ENCODE measurements at places on chromosomes 3 and 15.

DNA sequence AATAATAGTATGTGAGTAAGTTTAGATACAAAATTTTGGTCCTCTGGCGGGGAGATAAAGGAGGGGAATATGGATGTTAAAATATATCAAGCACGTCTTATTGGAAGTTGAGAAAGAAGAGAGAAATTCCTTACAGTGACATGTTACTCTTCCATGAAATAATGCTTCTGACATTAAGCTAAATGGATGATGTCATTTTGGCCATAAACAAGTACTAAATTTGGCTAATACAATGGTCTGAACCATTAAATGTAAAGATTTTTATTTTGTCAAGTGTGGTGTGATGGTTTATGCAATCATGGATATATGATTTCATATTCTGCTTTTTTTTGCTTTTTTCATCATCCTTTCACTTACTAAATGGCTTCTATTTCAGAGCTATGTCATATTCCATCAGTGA is 405.4 kb downstream of the FEZF2 start:
- no peaks in the 10 kb centered on the region for H3K27me3 ChIP-seq
- H3K4me3 ChIP-seq: no peak overlapping the region
- no peak overlapping the region for H3K27ac ChIP-seq
- no peak for DNase-seq
- no peaks in the 10 kb centered on the region for H3K36me3 ChIP-seq

- H3K27ac ChIP-seq: no peak overlapping the region
- peaks cover 5% of the 10 kb centered on the region for H3K4me1 ChIP-seq
- no peaks in the 10 kb centered on the region for H3K27me3 ChIP-seq
- no peak overlapping the region for H3K4me3 ChIP-seq
Measured at GRCh38 chr3:155032918-155033317, 47.2 kb upstream of the MME start.

DNA sequence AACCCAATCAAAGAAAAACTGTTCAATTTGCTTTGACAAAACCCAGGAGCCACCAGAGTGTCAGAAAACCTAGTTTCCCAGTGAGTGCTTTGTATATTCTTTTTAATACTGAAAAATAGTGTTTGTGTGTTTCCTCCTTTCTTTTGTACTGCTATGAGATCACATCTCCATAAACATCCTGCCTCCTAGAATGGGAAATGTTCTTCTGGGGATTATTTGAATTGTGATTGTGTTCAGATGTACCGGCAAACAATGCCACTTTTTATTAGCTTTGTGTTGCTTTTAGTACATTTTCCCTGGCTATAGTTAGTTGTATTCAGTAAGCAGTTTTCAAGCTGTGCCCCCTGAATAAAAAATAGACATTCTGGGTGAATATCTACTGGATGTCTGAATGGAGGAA is 148.0 kb upstream of the NR2E3 start:
- no peaks in the 10 kb centered on the region for H3K27me3 ChIP-seq
- H3K4me1 ChIP-seq: no peaks in the 10 kb centered on the region
- H3K36me3 ChIP-seq: no peaks in the 10 kb centered on the region
- DNase-seq: no peak
- H3K27ac ChIP-seq: no peak overlapping the region

DNA sequence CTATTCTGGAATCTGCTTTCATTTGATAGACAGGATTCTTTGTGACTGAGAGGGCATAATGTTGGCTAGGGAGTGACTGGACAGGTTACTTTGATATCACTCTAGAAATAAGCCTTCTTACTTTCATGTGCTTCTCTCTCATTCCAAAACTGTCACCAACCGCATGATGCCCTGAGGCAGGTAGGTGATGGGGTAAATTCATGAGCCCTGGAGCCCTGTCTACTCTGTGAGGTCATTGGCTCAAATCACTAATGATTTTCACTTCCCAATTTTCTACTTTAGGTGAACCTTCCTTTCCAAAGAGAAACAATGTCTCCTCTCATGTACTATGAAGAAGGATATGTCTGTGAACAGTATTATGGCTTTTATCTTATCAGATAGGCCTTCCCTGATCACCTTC is 596.7 kb downstream of the TUSC7 start:
- H3K27me3 ChIP-seq: no peaks in the 10 kb centered on the region
- H3K36me3 ChIP-seq: no peaks in the 10 kb centered on the region
- no peak overlapping the region for H3K27ac ChIP-seq

DNA sequence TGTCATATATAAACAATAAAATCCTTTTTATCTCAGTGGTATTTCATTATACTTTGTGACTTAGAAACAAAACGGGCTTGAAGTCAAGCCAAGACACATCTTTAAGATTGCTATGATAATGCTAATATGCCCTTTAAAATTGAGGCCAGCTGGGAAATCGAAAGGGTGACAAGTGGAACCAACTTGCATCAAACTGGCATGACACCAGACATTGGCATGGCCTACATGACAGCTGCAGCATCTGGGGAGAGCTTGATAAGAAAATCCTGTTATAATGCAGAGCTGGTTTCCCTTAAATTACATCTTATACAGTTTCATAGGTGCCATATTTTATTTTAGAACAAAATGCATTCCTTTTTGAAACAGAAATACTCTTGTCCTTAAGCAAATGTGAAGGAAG is 325.2 kb downstream of the ZBBX start:
- H3K27ac ChIP-seq: no peak overlapping the region
- H3K4me1 ChIP-seq: peaks cover 17% of the 10 kb centered on the region
- no peaks in the 10 kb centered on the region for H3K36me3 ChIP-seq

DNA sequence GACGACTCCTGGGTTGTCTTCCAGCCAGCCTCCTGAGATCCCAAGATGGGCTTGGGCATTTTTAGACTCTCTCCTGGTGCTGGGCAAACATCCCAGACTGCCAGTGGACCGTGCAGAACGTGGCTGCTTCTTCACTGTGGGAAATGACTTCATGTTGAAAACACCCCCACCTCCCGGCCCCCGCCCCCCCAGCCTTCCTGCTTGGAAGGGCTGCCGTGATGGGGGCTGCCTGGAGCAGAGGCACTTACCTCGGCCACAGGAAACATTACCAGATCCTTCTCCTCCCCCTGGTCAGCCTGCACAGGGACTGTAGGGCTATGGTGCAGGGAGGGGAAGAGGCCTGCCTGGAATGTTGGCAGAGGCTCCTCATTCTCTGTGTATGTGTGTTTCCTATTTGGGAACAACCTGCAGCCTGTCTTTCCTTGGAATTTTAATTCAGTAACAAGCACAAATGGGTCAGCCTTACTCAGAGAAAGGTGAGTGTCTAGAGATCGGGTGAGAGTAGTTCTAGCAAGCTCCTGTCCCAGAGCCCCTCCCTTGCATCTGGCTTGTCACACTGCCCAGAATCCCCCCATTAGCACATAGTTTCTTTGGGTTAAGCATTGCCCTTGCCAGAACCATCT is 90.8 kb downstream of the ANP32A start:
- no peaks in the 10 kb centered on the region for H3K36me3 ChIP-seq
- no peaks in the 10 kb centered on the region for H3K27me3 ChIP-seq
- peaks cover 2% of the 10 kb centered on the region for H3K4me1 ChIP-seq
- DNase-seq: no peak

DNA sequence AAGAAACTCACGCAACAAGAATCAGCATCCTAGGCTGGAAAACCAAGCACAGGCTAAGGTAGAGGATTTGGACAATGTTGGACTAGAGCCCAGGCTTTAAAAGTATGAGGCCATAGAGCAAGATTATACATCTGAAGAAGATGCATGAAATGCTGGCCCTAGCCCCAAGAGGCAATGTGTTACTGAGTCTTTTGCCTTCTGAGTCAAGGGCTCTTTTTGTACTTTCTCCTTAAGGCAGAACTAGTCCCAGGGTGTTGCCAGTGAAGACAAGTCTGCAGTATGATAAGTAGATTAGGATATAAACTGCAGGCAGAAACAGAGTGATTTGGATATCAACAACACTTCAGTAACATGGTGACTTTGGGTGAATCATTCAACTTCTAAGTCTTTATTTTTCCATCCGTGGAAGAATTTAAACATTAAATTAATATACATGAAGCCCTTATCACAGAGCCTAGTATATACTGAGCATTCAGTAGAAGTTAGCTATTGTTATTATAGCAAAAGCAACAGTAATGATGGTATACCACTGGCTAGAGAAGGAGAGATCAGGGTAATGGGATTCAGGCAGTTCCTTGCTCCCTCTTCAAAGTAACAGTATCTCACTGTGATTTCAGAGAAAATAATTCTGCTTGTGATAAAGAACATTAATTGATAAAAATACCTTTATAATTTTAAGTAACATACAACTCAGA is 99.9 kb upstream of the MLF1 start:
- H3K27me3 ChIP-seq: no peaks in the 10 kb centered on the region
- H3K27ac ChIP-seq: no peak overlapping the region
- no peaks in the 10 kb centered on the region for H3K36me3 ChIP-seq
- H3K4me3 ChIP-seq: no peak overlapping the region
- no peak for DNase-seq
- H3K4me1 ChIP-seq: no peaks in the 10 kb centered on the region

DNA sequence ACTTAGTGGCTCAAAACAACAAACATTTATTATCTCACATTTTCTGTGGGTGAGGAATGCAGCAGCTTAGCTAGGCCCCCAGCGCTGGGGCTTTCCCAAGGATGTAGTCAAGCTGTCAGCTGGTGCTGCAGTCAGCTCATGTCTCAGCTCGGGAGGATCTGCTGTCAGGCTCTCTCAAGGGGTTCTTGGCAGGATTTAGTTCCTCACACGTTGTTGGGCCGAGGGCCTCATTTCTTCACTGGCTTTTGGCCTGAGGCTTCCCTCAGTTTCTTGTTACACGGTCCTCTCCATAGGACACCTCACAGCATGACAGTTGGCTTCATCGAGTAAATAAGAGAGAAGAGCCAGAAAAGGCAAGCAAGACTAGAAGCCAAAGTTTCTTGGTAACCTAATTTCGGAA is 13.7 kb upstream of the U2SURP start:
- DNase-seq: peak; percentile 28
- H3K27ac ChIP-seq: no peak overlapping the region
- no peaks in the 10 kb centered on the region for H3K4me1 ChIP-seq
- no peaks in the 10 kb centered on the region for H3K36me3 ChIP-seq

- H3K4me3 ChIP-seq: no peak overlapping the region
- H3K27ac ChIP-seq: no peak overlapping the region
- no peaks in the 10 kb centered on the region for H3K27me3 ChIP-seq
- no peaks in the 10 kb centered on the region for H3K4me1 ChIP-seq
Measured at GRCh38 chr3:45554006-45554666, 40.4 kb upstream of the LIMD1 start.

- H3K27me3 ChIP-seq: no peaks in the 10 kb centered on the region
- no peak for DNase-seq
- H3K4me1 ChIP-seq: peaks cover 22% of the 10 kb centered on the region
- H3K4me3 ChIP-seq: no peak overlapping the region
Measured at GRCh38 chr3:66017591-66017990, 21.1 kb downstream of the MAGI1 start.

- no peak overlapping the region for H3K4me3 ChIP-seq
- no peaks in the 10 kb centered on the region for H3K27me3 ChIP-seq
- H3K27ac ChIP-seq: no peak overlapping the region
- no peaks in the 10 kb centered on the region for H3K36me3 ChIP-seq
- DNase-seq: no peak
Measured at GRCh38 chr15:61522411-61522810, 293.3 kb upstream of the RORA start.

DNA sequence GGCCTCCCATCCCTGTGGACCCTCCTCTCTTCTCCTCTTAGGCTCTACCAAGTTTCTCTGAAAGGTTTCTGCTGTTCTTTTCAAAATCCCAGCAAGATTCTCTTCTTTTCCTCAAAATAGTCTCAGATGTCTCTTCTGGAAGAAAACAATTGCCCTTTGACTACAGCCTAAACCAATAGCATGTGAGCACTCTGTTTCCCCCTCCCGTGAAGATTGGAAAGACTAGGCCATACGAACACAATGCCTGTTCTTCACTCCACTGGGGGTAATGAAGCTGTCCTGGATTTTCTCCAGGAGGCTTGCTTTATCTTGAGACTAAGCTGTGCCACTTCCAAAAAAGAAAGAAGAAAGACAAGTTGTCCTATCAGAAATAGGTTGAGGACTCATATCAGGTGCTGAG is 178.7 kb upstream of the MCTP2 start:
- peak overlapping the region; percentile 77 for H3K27ac ChIP-seq
- H3K4me1 ChIP-seq: peaks cover 22% of the 10 kb centered on the region
- H3K27me3 ChIP-seq: no peaks in the 10 kb centered on the region
- H3K4me3 ChIP-seq: no peak overlapping the region
- no peaks in the 10 kb centered on the region for H3K36me3 ChIP-seq
- DNase-seq: peak; percentile 7

DNA sequence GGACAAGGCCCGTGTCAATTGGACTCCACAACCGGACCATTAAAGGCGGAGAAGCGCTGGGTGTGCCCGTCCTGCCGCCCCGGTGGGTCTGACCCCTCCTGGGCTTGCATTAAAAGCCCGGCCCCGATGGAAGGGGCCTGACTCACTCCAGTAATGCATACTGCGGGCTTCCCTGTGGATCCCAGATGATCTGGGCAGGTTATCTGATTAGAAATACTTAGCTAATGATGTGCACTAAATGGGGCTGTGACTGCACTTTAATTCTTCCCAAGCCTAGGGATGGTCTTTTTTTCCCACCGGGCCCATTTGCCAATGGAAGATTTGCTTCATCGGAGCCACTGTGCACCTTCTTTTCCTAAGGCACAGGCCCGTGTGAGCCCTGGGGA is 124.9 kb downstream of the TMEM266 start:
- no peak overlapping the region for H3K4me3 ChIP-seq
- no peaks in the 10 kb centered on the region for H3K36me3 ChIP-seq
